ENCODE measurements at places on chromosomes 3 and 15.

- no peak for DNase-seq
These were observed 35.5 kb downstream of the STAG1 start for GRCh38 chr3:136716629-136717028.

DNA sequence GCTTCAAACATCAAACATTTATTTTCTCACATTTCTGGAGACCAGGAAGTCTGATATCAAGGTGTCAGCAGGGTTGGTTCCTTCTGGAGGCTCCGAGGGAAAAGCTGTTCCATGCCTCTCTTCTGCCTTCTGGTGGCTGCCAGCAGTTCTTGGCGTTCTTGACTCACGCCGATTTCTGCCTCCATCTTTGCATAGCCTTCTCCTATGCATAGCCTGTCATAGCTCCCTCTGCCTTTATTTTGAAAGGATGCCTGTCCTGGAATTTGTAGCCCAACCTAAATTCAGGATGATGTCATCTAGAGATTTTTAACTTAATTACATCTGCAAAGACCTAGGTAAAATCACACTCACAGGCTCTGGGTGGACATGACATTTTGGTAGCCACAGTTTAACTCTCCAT, 70.4 kb downstream of the RGMA start:
- DNase-seq = no peak

GRCh38 chr15:33094336-33094735, 100.2 kb downstream of the FMN1 start:
- no peak for DNase-seq

GRCh38 chr3:39900462-39901002, 91.1 kb downstream of the MYRIP start:
- no peak for DNase-seq

GRCh38 chr3:45631486-45631885, 36.9 kb downstream of the LIMD1 start:
- DNase-seq = peak; percentile 36

DNA sequence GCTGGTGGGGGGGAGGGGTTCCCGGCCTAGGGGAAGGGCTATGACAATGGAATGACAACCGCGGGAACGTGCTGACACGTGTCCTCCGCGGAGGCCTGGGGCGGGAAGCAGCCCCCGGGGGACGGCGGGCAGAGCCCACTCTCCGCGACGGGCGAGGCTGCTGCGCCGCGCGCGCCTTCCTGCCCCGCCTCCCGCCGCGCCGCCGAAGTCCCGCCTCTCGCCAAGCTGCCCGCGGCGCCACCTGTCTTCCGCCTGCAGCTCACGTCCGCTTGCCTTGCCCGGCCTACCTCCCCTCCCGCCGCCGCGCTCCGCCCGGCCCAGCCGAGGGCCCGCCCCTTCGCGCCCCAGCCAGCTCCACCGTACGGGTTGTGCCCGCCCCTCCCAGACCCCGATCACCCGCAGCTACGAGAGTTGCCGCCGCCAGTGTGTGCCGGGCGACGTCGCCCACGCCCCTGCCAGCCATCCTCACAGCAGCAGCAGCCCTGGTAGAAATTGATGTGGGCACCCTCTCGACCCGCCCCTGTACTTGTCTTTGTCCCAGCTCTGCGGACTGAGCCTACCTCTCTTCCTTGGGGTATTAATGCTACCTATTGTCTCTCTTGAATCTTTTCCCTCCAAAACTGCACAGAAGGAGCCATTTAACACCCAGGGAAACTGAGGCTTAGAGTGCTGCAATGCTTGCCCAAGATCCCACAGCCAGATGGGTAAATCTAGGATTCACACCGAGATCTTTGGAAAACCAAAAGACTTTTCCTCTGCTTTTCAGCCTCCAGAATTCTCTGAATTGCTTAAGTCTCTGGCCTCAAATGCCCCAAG, at the start of gene PARP16:
PARP16 (minus strand) TSS at position 180 of the 816 bp plus-strand sequence. CDS start 457 bp downstream, outside the sequence.
- DNase-seq = peak; percentile 92

- DNase-seq = no peak
These were observed 13.3 kb upstream of the SUSD5 start for GRCh38 chr3:33231756-33232465.

GRCh38 chr3:193301433-193301832, 60.4 kb downstream of the PLAAT1 start:
- DNase-seq = no peak

GRCh38 chr15:77543159-77543882, 89.4 kb downstream of the LINGO1 start:
- DNase-seq = peak; percentile 84

DNA sequence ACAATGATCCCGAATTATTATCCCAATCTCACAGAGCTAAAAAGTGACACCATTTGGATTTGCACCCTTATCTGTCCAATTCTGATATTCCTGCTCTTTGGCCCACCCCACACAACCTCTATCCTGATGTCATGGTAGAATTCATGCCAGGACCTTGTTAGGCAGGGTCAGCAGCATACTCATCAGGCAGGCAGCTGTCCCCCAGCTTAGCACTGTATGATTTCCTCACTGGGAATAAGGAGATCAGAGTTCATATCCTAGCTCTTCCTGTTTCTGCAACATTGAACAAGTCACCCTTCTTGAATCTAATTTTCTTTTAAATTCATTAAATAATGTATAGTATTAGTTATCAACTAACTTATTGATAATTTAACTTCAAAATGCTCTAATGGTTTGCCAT, 12.0 kb upstream of the C3orf80 start:
- no peak for DNase-seq

GRCh38 chr15:85002517-85002916, 20.9 kb downstream of the PDE8A start:
- peak; percentile 19 for DNase-seq

Measured in MM.1S (cell line).